ENCODE measurements at places on chromosomes 13 and 19. TPM values are rescaled to one million over a fixed set of nuclear protein-coding genes. Genes with fewer than 3 reads are reported as not detected.

Gene METTL21C
- polyA plus RNA-seq = not detected

Gene CABP5
- not detected for polyA plus RNA-seq

Gene PEAK3
- polyA plus RNA-seq = 0.56 TPM

Gene UBE2L5
- polyA plus RNA-seq = 0.16 TPM

Gene RFPL4AL1
- not detected for polyA plus RNA-seq

Gene GIPC1
- polyA plus RNA-seq = 74.3 TPM

Gene FUT2
- polyA plus RNA-seq = not detected

Gene CEACAM4
- 0.32 TPM for polyA plus RNA-seq

Gene ZNF837
- 8.1 TPM for polyA plus RNA-seq

Gene POSTN
- polyA plus RNA-seq = 9.1 TPM

Gene GAS6
- 90.4 TPM for polyA plus RNA-seq

Gene SIGLEC12
- 0.48 TPM for polyA plus RNA-seq

- no peak for DNase-seq
Measured at GRCh38 chr13:112852808-112853207, 116.2 kb upstream of the MCF2L start.

GRCh38 chr19:40590464-40591265 lies 10.5 kb upstream of the LTBP4 start:
- no peak for DNase-seq

GRCh38 chr13:94829185-94829836 lies 117.0 kb upstream of the SOX21 start:
- DNase-seq = no peak

GRCh38 chr19:13821292-13821691 lies 26.0 kb downstream of the ZSWIM4 start:
- DNase-seq = no peak

GRCh38 chr19:55250262-55251036 lies 8.4 kb downstream of the PPP6R1 start:
- no peak for DNase-seq

GRCh38 chr19:45168767-45169351 lies 8.1 kb upstream of the NKPD1 start:
- DNase-seq = no peak

GRCh38 chr13:27293076-27293691 lies 22.6 kb downstream of the RASL11A start:
- DNase-seq = no peak

- no peak for DNase-seq
Measured at GRCh38 chr13:77225946-77226345, 100.9 kb downstream of the MYCBP2 start.

- DNase-seq = no peak
Measured at GRCh38 chr13:74892096-74892495, 589.9 kb downstream of the TBC1D4 start.

DNA sequence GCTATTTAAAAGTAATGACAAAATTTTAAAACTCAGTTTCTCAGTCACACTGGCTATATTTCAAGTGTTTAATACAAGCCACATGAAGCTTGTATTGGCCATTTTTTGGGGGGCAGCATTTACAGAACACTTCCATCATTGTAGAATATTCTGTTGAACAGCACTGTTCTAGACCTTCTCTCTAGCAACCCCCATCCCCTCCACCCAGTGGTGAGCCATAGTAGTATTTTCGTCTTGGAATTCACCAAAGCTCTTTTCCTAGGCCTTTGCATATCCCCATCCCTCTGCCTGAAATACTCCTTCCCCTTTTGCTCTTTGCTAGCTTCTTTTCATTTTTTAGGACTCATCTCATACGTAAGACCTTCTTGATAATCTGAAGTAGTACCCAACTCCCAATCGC lies 99.5 kb downstream of the ZC3H13 start:
- no peak for DNase-seq

DNA sequence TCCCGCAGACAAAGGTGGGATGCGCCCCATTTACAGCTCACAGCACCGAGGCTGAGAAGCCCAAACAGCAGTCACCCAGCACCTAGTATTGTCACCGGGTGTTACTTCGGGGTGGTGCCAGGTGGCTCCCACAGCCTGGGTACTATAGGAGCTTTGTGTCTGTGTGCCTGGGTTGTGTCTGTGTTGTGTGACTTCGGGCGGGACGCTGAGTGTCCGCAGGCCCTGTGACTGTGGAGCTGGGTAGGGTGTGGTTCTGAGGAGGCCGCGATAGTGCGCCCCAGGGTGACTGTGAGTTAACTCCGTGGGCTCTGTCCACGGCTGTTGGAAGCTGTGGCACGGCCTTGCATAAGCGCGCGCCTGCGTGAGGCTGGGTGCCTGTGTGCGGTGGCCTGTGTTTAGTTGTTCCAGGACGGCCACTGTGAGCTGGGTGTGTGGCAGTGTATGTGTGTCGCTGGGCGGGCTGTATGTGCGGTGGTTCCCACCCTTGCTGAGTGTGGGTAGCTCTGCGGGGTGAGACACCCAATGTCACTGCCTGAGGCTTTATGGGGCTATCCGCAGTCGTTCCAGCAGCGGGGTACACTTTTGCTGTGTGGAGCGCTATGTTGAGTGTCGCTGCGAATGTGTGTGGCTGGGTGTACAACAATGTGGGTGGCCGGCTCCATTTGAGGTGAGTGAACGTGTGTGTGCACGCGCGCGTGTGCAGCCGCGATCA lies 559 bp upstream of the SSBP4 start:
- DNase-seq = peak; percentile 64

DNA sequence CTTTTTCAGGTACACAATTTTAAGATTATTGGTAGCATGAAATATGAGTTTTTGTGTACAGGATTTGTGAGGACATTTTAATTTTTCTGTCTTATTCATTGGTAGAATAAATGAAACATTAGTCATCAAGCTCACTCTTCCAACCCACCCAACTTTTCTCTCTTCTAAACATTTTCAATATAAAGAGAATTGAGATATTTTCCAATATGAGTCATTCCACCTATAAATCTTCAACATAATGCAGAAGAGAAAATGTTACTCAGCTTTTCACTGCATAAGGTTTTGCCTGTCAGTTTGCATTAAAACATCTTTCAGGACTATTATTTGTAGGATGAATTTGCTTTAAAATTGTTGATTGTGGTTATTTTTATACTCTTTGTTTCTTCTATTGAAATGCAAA lies 330.7 kb downstream of the PCDH20 start:
- DNase-seq = no peak

DNA sequence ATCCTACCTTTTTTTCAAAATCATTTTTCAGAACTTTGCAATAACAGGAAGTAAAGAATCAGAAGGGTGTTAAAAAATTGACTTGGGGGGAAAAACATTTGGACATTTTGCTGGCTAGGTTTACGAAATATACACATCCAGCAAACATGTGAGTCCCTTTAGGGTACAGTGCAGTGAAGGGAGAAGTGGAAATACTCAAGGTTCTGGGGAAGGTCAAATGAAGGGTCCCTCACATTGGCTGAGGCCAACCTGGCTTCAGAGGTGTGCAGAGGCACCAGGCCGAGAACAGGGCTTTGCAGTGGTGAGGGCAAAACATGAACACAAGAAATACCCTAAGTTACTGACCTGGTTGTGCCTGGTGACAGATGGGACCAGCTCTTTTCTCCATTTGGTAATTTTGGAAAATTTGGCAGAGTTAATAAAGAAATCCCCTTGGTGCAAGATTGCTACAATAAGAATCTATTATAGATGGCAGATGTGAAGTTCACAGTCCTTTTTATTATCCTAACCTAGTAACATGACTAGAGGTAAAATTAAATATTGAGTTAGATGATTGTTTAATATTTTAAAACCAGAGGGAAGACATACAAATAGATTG lies 1.5 kb upstream of the UPF3A start:
- no peak for DNase-seq

DNA sequence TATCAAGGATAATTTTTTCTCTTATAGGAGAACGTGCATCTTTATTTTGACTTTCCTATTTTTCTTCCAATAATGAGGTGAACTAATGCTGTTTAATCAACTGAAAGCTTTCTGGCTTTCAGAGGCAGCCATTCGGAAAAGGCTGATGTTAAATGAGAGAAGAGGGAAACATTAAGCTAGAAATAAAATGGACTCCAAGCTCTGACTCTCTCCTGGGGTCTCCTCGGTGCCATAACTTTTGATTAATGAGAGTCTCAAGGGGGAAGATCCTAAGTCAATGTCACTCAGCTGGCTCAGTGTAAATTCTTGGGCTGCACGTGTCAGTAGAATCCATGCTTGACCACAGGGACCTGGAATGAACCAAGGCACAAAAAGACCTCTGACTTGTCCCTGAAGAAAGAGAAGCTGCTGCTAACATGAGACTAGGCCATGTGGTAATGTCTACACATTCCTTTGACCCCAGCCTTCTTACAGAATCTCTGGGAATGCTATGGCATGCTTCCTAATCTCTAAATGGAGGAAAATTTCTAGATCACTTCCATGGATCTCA lies 152.2 kb upstream of the RFC3 start:
- no peak for DNase-seq

DNA sequence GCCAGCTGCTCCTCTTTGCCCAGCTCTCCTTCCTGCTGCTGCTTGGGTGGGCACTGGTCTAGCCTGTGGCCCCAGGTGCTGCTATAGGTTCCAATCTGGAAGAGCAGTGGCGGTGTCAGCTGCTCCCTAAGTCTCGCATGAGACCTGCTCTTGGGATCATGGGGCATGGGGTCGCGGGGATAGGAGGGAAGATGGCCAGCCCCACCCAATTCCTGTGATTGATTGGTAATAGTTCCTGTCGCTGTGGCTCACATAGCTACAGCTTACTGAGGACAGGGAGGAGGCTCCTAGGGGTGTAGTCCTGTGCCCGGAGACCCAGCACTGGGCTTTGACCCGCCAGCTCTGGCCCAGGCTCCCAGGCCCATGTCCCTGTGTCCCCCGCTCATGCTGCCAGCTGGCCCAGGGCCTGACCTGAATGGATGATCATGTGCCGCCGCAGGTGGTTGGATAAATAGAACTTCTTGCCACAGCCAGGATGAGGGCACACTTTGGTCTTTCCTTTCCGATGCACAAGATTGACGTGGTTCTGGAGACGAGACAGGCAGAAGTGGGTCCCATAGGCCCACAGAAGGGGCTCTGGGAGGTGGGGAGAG lies 4.5 kb upstream of the ELAVL3 start:
- no peak for DNase-seq

DNA sequence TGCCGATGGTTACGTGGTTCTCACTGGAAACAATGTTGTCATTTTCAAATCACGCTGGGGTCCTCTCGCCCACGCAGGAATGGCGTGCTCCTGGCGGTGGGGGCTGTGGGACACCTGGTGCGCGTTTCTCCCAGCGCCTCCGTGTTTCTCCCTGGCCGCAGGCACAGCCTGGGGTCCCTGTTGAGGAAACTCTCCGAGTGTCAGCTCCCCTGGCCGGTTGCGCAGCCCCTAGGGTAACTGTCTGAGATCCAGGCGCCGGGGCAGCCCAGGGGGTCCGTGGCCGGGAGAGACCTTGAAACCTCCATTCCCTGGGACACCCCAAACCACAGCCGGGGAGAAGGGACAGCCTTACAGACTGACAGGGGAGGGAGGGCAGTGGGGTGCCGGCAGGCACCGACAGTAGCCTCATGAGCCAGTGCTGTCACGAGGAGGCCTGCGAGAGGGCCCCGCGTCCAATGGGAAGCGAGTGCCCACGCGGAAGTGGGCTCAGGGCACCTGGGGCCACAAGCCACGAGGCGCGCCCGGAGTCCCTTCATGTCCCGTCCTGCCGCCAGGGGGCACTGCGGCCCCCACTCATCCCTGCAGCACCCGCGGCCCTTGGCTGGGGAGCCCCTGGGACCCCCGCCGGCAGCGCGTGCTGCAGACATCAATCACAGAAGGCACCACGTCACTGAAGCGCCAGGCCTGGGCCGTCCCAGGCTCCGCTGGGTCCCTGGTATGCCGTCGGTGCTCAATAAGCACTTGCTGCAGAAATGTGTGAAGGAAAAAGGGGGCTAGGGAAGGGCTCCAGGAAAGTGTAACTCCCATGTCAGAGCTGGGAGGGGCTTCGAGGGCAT lies 9.5 kb downstream of the ADAMTSL5 start:
- no peak for DNase-seq

DNA sequence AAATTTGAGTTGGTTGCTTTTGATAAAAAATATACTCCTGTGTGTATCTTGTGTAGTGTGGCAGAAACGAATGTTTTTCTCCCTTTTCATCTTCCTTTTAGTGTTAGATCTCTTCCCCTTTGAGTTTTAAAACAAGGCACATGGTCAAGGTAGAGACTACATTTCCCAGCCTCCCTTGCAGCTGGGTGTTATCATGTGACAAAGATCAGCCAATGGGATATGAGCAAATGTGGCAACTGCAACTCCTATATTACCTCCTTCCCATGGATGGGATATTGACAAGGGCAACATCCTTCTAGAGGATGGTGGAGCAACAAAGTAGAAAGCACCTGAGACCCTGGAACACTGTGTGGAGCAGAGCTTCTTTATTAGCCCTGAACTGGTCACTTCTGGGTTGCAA lies 42.4 kb downstream of the ADGRE3 start:
- DNase-seq = no peak

DNA sequence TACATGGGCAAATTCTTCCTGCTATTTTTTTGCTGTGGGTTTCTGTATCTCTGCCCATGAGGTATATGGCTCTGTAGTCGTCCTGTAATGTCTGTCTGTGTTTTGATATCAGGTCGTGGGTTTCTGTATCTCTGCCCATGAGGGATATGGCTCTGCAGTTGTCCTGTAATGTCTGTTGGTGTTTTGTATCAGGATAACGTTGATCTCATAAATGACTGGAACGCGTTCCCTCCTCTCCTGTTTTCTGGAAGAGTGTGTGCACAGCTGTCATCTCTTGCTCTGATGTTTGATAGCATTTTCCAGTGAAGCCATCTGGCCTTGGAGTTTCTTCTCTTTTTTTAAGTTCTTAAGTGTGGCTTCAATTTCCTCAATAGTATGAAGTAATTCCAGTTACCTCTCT lies 57.2 kb downstream of the SOX1 start:
- DNase-seq = no peak

DNA sequence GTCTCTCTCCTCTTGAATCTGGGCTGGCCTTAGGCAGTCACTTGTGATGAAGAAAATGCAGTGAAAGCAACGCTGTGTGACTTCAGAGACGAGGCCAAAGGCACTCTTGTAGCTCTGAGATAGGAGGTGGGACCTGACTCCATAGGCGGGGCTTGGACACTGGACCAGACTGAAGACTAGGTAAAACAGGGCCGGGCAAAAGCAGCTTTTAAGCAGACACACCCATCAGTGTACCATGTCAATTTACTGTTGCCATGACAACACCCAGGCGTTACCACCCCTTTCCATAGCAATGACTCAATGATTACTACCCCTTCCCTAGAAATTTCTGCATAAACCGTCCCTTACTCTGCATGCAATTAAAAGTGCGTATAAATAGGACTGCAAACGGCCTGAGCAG lies 6.6 kb upstream of the EID2 start:
- no peak for DNase-seq

DNA sequence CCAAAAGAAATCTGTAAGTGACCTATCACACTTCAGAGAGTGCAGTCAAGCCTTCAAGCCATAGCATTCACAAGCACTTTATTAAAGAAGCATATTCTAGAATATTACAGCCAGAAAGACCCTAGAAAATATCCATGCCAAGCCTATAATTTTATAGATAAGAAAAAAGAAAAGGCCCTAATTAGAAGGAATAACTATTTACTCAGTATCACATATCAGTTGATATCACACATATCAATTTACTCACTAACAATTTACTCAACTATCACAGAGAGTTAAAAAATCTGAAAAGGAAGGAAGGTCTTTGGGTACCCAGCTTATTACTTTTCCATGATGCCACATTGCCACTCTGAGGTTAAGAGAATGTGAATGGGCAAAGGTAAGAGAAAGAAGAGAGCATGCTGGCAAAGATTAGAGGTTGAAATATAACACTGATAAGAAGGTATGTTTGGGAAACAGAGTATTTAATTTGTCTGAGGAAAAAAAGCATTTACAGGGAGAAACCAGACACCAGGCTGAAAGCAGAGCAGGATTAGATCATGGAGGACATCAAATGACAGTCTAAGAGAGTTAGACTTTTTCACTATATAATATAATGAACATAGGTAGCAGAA lies 186.2 kb downstream of the VWA8 start:
- no peak for DNase-seq

- no peak for DNase-seq
Measured at GRCh38 chr19:4090356-4091220, 23.9 kb upstream of the ZBTB7A start.
